ENCODE measurements at places on chromosomes 6 and 20. TPM values are rescaled to one million over a fixed set of nuclear protein-coding genes. Genes with fewer than 3 reads are reported as not detected.

DNA sequence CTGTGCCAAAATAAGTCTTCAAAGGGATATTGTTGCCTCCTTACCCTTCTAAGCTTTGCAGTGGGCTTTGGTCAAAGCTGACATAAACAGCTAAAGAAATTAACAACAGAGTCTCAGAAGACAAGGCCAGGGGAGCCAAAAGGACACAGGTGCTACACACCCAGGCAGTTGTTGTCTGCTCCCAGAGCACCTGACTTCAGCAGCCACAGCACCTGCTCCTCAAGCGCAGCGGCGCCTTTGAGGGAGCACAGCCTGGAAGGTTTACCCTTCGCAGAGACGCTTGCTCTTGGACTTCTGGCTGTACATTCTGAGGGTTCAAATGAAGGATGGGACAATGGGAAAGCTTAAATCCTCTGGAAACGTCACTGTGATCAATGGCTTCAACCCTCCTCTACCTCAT is 16.6 kb downstream of the B4GALT5 start:
- DNase-seq, result no peak

The ENPP5 gene
- total RNA-seq, result 10.8 TPM

The FAM217A gene
- not detected for total RNA-seq

DNA sequence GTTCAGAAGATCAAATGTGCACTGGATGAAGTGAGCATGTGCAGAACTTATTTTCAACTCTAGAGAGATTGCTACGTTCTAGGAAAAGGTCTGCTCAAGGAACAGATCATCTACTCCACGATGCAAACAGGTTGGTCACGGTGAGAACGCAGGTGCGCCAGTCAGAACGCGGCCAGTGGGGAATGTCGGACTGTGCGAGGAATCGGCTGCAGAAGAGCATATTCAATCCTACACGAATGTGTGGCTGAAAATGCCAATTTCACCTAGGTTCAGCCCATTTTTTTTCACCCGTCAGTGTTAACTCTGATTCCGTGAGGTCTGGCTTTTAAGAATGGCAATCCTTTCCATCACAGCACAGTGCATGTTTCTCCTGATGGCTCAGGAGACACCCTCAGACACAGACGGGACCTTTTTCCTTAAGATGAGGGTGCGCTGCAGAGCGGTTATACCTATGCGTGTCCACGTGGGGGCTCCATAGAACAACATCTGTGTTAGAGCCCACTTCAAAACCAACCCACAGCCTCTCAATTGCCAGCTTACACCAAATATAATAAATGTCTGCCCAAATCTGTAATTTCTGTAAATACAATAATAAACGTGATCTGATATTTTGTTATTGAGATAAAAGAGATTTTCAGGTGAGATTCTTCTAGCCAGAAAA is 250.4 kb downstream of the FOXA2 start:
- DNase-seq, result peak; percentile 75

DNA sequence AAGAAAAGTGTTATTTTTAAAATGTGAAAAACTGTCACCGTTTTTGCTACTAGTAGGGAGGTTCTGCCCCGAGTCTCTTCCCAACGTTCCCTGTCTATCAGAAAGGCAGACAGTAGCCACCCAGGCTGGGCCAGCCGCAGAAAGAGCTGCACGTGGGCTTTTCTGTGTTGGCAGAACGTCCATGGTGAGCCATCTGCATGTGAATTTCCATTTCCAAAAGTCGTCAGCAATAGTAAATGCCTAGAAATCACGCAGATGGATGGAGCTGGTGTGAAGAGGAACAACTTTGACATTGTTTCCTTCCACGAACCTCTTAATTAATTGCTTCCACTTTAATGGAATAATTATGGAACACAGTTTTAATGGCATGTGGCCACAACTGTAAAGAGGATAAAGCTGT is 97.5 kb downstream of the FAM120B start:
- DNase-seq, result no peak

- no peak for DNase-seq
Observed at GRCh38 chr6:10144772-10145171, 270.1 kb downstream of the TFAP2A start.

DNA sequence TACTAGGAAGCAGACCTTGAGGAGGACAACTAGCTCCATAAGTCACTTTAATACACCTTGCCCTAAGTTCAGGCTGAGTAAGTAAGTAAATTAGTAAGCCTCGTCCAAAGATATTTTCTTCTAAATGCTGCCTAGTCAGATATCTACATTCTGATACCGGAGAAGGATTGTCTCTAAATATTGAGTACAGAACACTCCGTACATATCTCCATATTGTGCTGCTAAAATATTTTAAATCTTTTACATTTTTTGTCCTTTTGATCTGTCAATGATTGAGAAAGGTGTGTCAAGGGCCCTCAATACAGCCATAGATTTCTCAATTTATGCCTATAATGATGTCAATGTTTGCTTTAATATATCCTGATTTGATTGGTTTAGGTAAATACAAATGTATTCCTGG is 3.2 kb downstream of the WFDC8 start:
- no peak for DNase-seq

- peak; percentile 69 for DNase-seq
Observed at GRCh38 chr20:8018958-8019245, 659 bp downstream of the TMX4 start.

GRCh38 chr6:49979584-49979983 is 10.2 kb upstream of the DEFB113 start:
- DNase-seq, result no peak

The RNF182 gene
- 4.4 TPM for total RNA-seq

DNA sequence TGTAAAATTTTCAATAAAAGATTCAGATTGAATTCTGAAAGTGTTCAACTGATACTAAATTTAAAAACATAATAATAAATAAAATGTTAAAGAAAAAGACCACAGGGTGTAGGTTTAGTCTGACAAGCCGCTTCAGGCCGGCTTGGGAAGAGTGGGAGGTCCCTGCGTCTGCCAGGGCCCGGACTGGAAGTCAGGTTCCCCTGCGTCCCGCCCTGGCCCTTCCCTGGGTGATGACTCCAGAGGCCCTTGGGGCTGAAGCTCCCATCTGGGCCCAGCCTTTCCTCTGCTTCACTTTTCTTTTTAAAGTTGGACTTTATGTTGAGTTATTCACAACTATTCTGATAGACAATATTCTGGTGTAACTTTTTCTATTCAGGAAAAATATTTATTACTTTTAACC is 93.3 kb downstream of the SMOC2 start:
- no peak for DNase-seq

The ZCCHC3 gene
- total RNA-seq, result 52.6 TPM

The PCNA gene
- total RNA-seq, result 239 TPM

The R3HDML gene
- not detected for total RNA-seq

The CST5 gene
- total RNA-seq, result not detected

DNA sequence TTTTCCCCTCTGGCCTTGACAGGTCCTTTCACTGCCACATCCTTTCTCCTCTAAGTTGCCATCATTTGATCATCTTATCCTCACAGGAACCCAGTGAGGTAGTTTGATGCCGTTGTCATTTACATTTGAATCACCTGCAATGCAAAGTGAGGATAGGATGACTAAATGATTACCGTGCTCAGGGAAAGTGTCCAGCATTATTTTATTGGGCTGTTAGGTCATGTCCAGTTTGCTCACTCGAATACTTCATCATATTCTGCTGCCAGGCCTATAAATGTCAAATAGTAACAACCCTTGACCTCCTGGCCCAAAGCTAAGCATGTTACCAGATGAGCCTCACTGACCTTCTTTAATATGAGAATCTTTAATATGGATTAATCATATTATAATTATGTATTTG is 1068.7 kb upstream of the FLRT3 start:
- DNase-seq, result no peak

DNA sequence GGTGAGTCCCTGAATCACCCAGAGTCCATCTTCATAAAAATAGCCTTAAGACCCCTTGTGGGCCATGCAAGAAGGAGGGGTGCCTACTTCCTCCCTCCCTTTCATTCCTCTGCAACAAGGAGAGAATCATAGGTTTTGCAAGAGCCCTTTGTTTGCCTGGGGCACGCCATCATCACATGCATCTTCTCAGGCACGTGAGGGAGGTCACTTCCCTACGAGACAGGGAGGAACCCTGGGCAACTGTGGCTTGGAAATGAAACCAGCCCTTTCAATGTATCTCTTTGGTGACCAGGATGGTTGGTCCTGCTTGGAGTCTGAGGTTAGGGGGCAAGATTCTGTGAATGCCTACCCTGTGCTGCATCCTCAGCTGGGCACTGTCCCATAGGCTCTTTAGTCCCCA is 194.8 kb downstream of the MAFB start:
- DNase-seq, result no peak

DNA sequence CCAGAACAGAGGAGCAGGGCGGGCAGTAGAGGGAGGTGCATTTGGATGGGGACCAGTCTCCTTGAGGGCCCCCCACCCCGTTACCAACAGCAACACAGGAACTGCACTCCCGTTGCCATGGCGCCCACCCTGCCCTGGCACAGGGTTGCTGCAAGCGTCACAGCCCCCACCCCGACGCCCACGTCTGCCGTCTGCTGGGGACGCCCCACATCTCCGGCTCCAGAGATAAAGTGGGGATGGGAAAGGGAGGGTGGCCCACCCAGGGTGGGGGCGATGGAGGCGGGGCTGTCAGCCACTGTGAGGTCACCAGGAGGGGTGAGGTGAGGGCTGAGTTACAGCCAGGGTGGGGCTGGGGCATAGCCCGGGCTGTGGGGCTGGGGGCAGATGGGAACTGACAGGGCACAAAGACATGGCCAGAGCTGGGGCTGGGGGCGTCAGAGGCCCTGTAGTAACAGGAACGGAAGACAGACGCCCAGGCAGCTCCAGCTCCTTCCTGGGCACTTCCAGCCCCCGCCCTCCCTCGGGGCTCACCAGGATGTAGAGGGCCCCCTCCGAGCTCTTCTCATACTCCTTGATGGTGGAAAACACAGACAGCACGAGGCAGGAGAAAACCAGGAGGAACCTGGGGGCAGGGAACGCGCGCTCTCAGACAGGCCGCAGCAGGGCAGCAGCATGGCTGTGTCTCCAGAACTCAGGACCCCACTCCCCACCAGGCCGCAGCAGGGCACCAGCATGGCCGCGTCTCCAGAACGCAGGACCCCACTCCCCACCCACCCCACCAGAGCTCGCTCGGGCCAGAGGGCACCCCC is 26.0 kb downstream of the KCNQ2 start:
- DNase-seq, result no peak

Data from WTC11 (cell line).